ENCODE measurements at places on chromosomes 2 and 18.

- DNase-seq = no peak
These were observed 616.7 kb downstream of the TDRD15 start for GRCh38 chr2:21740484-21740883.

GRCh38 chr2:132752421-132753206 is 82.6 kb upstream of the LYPD1 start:
- no peak for DNase-seq

- DNase-seq = no peak
These were observed 46.2 kb downstream of the PPP4R1 start for GRCh38 chr18:9568186-9568585.

DNA sequence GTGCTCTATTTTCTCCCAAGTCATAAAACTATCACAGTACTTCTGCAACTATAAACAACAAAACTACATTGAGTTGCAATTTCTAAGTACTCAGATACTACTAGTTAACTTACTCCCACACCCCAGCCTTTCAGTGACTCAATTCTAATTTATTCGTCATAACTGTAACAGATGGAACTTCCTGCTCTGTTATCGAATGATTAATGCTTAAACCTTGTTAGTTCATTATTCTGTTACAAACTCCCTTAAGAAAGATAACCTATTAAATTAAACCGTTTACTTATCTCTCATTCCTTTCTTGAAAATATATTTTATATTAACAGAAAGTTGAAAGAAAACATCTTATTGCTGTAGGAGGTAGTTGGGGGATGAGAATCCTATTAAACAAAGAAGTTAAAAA is 17.0 kb downstream of the TNFAIP6 start:
- no peak for DNase-seq

GRCh38 chr18:41660654-41661053 is 294.4 kb upstream of the PIK3C3 start:
- no peak for DNase-seq

DNA sequence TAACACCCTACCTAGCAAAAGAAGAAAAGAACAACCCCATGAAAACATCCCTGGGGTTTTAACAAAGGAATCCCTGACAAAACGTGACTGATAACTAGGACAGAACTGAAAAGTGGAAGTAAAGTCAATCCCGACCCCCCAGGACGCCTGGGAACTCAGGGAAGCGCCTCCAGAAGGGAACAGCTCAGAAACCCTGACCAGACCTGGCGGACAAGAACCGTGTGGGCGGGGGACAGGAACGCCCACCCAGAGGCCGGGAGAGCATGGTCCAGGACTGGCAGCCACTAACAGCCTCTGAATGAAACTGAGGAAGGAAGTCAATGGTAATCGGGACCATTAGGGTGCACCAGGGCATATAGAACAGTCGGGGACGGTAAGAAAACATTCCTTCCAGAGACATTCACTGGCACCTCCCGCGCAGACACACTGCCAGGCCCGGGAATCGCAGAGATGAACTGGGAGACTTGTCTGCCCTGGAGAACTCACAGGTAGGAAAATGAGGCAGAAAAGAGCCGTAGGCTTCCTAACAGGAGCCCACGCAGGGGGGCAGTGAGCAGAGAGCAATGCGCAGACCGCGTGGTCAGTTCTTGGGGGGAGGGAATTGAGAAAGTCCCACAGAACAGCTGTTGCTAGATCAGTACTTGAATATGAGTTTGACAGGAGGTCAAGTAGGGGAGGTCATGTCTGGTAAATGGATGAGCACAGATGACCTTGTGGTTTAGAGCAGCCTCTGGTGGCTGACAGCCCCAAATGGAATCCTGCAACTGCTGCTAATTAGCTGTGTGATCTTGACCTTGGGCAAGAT is 1.3 kb upstream of the TBC1D8 start:
- DNase-seq = no peak

GRCh38 chr2:18527326-18527725 is 33.1 kb downstream of the RDH14 start:
- no peak for DNase-seq

GRCh38 chr2:230642966-230643365 is 69.7 kb upstream of the CAB39 start:
- DNase-seq = no peak

DNA sequence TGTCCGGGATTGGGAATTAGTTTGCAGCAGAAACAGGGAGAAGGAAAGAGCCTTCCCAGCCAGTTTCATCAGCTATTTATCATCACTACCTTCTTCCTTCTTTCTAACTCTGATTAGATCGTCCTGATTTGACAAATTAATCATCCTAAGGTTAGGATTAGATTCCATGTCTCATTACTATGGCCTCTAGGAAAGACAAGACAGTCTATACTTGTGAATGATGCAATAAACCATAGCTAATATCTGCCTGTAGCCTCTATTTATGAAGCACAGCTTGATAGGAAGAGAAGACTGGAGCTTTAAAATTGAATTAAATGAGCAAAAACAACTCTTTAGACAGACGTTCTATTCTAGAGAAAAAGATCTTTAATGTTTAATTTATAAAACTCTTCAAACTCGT is 25.2 kb upstream of the FRZB start:
- DNase-seq = no peak

GRCh38 chr2:60806988-60807681 is 51.1 kb downstream of the PAPOLG start:
- DNase-seq = no peak

DNA sequence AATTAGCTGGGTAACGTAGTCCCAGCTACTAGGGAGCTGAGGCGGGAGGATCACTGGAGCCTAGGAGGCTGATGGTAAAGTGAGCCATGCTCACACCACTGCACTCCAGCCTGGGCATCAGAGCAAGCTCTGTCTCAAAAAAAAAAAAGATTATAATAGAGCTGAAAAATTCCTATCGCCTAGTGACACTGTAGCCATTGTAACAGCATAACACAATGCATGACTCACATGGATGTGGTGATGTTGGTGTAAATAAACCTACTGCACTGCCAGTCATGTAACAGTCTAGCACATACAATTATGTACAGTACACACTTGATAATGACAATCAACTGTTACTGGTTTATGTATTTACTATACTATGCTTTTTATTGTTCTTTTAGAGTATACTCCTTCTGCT is 39.6 kb downstream of the MGAT4A start:
- no peak for DNase-seq

GRCh38 chr18:79637921-79638909 is 41.4 kb upstream of the CTDP1 start:
- DNase-seq = no peak

- no peak for DNase-seq
These were observed 30.8 kb downstream of the CCDC93 start for GRCh38 chr2:117983040-117983439.

DNA sequence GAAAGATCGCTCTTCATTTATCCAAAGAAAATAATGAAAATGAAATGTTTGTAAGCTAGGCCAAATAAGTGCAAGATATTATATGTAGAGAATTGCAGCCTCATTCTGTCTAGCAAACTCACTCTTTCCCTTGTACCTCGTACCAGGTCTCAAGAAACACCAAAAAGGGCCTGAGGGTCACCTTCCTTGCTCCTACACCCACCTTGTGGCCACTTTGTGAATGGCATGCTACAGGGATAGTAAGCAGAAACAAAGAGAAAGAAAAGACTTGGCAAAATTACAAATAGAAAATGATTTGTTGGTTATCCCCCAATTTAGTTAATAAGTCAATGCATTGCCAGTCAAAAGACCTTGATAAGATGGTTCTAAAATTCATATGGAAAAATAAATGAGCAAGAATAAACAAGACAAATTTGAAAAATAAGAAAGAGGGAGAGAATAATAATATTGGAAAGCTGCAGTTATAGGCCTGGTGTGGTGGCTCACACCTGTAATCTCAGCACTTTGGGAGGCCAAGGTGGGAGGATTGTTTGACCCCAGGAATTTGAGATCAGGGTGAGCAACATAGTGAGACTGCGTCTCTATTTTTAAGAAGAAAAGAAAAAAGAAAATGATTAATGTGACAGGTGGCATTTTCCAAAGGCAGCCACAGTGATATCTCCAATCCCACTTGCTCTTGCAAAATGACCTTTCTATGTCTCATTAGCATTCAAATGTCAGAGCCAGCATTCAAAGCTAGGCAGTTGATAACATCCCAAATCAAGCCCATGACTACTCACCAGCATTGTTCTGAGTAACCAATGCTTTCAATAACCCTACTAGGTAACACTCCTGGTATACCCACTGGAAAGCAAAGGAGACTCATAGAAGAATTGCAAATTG is 38.8 kb upstream of the BMP10 start:
- peak; percentile 56 for DNase-seq

DNA sequence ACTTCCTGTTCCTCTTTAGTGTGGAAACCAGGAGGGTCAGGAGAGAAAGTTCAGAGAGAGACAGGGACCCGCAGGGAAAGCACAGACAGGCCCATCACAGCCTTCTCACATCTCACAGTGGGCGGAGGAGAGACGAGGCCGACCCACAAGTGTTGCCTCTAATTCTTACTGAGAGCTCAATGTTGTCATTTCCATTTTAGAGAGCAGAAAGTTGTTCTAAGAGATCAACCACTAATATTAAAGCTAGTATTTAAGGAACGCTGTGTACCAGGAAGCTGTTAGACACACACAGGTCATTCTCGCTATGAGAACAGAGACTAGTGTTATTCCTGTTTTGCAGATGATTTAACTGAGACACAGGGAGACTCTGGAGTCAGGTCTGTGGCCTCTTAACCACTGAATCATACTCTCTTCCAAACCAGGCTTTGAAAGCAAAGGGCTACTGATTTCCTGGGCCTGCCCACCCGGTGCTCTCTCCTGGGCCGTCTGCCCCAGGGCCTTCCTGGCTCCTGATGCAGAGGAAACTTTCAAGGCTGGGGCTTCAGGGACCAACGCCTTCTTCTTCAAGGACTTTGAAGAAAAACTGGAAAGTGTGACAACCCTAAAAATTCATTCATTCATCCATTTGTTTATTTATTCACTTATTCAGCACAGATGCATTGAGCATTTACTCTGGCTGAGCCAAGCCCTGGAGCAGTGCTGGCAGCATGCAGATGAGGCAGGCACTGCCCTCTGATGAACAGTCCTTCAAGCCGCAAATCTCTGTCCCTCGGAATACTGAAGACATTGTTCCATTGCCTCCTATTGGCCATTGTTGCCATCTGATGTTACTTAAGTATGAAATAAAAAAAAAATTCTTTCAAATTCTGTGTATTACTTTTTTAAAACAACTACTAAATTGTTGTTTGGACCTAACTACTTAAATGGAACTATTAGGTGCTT is 37.2 kb upstream of the BIN1 start:
- DNase-seq = no peak

GRCh38 chr2:138335036-138335435 is 166.5 kb upstream of the SPOPL start:
- no peak for DNase-seq

DNA sequence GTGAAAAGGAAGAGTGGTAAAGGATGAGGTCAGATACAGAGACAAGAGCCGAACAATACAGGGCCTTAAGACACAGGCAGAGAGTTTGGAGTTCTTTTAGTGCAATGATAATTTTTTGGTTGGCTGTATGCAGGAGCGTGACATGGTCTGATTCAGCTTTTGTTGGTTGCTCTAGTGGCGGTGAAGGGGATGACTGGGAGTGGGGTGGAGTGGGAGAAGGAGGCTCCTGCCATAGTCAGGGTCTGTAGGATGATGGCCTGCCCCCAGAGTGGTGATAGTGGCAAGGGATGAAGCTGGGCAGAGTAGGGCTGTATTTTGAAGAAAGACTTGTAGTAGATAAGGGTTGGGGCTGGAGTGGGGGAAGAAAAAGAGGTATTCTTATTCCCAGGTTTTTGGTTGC is 306.6 kb upstream of the VWC2L start:
- DNase-seq = no peak

DNA sequence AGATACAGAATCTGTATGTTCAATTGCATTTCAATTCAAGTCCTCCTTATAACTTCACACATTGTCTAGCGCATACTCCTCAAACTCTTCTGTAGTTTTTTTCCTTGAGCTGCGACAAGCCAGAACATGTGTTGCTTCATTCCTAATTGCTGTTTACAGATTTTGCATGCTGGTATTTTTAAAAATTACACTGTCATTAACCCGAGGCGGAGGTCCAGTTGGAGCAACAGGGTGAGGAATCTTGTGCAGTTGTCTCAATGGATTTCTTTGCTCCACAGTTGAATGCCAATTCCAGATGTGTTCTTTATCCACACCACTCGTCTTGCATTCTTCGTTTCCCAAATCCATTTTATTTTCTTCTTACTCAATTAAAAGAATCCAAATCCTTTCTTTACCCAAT is 16.4 kb upstream of the SERPINB13 start:
- DNase-seq = no peak

- DNase-seq = no peak
These were observed 147.6 kb upstream of the CAB39 start for GRCh38 chr2:230564805-230565779.

DNA sequence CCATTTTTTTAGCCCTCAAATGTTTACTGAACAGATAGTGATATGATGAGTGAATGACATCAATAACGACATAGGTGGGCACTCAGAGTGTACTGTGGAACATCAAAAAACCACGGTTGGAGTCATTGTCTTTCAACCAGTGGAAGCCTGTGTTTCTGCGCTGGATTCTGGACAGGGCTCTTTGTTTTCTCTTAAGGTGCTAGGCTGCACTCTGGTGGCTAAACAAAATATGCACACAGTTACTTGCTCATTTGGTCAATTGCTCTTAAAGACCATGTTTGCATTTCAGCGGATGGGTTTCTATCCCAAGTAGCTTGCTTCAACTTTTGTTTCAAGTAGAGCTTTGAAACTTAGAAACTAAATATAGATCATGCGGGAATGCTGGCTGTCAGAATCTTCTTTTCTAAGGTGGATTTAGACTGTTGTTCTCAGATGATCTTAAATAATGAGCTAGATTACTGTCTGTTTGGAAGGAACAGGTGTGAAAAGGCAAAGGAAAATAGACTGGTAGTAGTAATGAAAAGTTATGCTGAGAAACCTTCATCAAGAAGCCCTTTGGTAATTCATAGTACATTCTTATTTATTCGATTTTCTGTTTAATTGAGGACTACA is 48.5 kb upstream of the LYPD6B start:
- no peak for DNase-seq

DNA sequence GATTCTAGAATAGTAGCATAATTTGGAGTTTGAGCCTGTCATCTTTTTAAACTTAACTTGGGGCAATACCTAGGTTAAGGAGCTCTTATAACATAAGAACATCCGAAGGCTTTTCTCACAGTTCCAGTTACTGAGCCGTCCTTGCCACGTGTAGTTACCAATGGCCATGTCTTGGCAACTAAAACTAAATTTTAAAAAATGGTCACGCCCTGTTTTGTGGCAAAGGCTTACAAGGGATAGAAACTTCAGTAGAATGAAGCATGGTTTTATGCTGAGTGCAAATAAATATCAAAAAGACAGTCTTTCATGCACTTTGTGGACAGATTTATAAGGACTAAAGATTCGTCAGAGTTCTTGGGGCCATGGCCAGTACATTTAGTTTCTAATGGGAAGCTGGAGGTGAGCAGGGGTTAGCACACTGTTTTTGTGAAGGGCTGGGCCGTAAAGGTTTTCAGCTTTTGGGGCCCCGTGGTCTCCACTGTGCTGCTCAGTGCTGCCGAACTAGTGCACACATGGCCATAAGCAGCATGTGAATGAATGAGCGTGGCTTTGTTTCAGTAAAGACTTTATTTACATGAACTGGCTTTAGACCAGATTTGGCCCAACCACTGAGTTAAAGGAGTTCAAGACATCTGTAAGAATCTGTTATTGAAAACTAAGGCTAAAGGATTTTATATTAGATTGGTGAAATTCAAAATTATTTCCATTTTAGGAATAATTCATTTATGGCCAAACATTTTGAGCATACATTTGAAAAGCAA is 41.1 kb downstream of the GRHL1 start:
- DNase-seq = no peak

GRCh38 chr2:181106789-181107627 is 126.6 kb downstream of the UBE2E3 start:
- no peak for DNase-seq

- DNase-seq = no peak
These were observed 97.1 kb downstream of the PRPF40A start for GRCh38 chr2:152620208-152620607.

- no peak for DNase-seq
These were observed 30.3 kb upstream of the TAF1B start for GRCh38 chr2:9812945-9813311.
